Adipocyte (in vitro differentiated cells): ENCODE measurements at places on chromosomes 6 and 20.

- no peak for DNase-seq
These were observed 26.9 kb upstream of the ADTRP start for GRCh38 chr6:11805259-11806053.

DNA sequence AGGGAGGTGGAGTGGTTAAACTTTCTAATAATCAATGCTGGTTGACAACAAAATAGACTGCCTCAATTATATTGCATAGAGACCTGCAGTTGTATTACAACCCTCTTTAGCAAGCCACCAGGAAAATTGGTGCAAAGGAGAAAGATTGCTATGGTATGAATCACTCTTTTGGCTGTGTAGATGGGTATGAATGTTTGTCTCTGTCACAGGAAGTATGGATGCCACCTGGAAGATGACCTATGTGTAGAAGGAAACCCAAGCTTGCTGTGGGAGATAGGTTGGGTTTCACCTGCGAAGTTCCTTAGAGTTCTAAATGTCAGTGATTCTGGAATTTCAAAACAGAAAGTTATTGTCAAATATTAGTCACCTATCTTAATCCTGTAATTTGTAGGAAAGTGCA, 134.6 kb downstream of the SOBP start:
- DNase-seq, result no peak

DNA sequence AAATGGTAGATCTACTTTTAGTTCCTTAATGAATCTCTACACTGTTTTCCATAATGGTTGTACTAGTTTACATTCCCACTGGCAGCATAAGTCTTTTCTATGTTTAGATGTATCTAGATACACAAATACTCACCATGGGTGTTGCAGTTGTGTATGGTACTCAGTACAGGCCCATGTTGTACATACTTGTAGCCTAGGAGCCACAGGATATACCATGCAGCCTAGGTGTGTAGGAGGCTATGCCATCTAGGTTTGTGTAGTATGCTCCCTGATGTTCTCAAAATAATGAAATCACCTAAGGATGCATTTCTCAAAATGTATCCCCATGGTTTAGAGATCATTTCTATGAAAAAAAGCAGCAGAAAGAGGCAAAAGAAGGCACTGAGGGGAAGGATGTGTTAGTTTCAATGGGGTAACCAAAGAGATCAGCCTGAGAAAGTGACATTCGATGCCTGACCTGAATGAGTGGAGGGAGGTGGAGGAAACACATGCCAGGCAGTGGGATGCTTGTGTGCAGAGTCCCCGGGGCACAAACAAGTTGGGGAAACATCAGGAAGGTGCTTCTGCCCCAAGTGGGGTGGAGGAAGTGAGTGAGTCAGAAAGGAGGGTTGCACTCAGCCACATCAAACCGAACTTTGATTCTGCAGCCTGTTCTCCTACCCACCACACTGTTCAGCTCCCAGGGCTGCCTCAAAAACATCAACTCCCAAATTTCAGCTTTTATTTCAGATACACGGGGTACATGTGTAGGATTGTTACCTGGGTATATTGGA, 191.2 kb downstream of the ZNF217 start:
- DNase-seq, result no peak

DNA sequence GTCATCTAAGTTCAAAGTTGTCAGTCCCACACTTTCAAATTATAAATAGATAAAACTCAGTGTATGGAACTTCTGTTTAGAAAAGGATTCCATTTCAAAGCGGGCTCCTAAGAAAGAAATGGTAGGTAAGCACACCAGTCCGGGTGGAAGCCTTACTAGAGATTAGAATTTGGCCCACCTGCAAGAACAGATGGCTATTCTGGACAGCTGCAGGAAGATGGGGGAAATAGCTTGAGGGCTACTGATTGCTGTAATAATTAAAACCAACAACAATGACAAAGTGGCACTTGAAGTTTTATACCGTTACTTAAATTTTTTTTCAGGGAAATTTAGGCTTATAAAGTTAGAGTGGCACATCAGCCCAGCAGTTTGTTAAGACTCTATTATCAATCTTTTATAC, 83.3 kb downstream of the HIVEP2 start:
- DNase-seq, result no peak

- peak; percentile 81 for DNase-seq
These were observed 4.7 kb upstream of the GJA1 start for GRCh38 chr6:121430514-121431460.

DNA sequence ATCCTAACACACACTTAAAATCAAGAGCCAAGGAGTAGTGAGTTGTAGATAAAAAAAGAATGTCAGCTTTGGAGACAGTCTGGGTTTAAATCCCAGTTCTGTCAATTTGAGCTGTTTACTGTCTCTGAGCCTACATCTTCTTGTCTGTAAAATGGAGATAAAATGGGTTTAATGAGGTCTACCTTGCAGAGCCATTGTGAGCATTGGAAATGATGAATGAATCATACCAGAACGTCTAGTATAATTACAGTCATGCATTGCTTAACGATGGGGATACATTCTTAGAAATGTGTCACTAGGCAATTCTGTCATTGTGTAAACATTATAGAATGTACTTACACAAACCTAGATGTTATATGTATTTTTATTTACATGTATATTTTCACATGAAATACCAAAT, 17.6 kb upstream of the SGK2 start:
- peak; percentile 84 for DNase-seq

DNA sequence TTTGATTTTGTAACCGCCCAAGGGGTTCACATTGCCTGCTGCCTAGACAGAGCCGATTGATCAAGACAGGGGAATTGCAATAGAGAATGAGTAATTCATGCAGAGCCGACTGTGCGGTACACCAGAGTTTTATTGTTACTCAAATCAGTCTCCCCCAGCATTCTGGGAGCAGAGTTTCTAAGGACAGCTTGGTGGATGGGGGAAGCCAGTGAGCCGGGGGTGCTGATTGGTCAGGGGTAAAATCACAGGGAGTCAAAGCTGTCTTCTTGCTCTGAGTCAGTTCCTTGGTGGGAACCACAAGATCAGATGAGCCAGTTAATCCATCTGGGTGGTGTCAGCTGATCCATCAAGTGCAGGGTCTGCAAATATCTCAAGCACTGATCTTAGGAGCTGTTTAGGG, 60.0 kb upstream of the EZR start:
- DNase-seq, result no peak

DNA sequence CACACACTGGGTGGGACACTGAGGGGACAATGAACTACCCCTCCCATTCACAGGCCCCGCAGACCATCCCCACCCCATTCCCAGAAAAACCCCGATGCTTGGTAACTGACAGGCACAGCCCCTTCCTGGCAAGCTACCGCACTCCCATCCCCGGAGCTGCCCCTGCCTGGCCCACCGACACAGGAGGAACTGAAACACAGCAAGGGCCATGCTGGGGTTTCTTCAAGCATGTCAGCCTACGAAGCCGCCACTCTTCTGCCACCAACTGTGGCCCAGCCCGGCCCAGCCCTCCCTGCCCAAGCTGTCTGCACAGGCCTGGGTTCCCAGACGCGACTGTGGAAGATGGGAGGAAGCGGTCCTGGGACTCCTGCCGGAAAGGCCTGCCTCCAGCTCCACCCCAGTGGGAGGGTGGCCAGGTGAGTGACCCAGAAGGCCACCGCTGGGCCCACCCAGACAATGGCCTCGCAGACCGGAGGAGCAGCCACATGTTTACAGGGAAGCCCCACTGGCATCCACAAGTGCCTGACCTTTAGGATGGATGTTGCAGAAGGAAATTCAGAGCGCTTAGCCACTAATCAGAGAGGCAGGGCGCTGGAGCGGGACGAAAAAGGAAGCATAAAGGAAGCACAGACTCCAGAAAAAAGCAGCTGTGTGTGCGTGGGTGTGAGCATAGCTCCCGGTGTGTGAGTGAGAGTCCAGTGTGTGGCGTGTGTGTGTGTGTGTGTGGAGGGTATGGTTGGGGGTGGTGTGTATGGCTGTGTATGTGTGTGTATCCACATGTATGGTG, 91.6 kb downstream of the PRND start:
- DNase-seq, result no peak

- no peak for DNase-seq
These were observed 156.1 kb downstream of the MRPL14 start for GRCh38 chr6:43970913-43971775.

- DNase-seq, result no peak
These were observed 6.0 kb upstream of the MYLK4 start for GRCh38 chr6:2756687-2757224.

DNA sequence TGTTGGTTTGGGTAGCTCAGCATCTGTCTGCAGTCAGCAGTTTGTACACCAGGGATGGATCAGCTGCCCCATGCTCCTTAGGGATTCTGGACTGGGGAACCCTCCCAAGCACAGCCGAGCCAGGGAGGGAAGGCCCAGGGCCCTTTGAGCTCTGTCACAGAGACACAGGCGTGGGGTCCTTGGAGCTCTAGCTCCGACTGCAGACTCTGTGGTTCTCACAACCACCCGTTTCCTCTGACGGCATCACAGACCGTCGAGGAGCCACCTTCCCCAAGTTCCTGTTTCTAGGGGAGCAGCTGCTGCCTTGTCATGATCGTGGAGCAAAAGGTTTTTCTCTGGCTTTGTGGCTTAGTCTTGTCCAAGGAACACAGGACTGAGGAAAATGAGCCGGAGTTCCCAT, at the start of gene SLA2:
SLA2 (minus strand) TSS at position 199 of the 400 bp plus-strand sequence. CDS start 4,861 bp downstream, outside the sequence.
- DNase-seq, result no peak

GRCh38 chr6:138818496-138819194, 22.8 kb downstream of the ECT2L start:
- no peak for DNase-seq

DNA sequence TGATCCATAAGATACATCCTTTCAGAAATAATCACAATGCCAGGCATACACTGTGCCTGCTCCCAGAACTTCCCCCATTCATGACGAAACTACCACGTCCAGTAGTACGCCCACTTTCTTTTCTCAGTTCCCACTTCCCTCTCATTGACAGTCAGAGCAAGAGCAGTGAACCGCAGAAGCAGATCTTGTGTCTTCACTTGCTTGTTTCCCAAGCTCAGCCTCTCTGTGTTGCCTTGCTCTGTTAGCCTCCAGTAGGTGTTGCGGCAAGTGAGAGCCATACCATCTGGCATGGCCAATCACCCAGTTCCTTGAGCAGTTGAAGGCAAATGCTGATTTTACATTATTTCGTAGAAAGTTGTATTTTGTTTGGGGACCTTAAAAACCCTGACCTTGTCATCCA, 11.7 kb downstream of the UST start:
- DNase-seq, result no peak
